ENCODE measurements at places on chromosomes 16 and 17.

- H3K4me1 ChIP-seq = peaks cover 33% of the 10 kb centered on the region
- no peaks in the 10 kb centered on the region for H3K36me3 ChIP-seq
- peak overlapping the region; percentile 91 for H3K4me3 ChIP-seq
- DNase-seq = no peak
Observed at GRCh38 chr16:2753733-2754020, 1.2 kb downstream of the SRRM2 start.

GRCh38 chr17:58333736-58334207 lies 5.2 kb upstream of the TSPOAP1 start:
- H3K27ac ChIP-seq = no peak overlapping the region
- no peak overlapping the region for H3K4me3 ChIP-seq
- peaks cover 32% of the 10 kb centered on the region for H3K4me1 ChIP-seq
- H3K36me3 ChIP-seq = no peaks in the 10 kb centered on the region
- DNase-seq = no peak

GRCh38 chr17:10737736-10738135 lies 7.9 kb upstream of the TMEM220 start:
- no peaks in the 10 kb centered on the region for H3K36me3 ChIP-seq
- peaks cover 7% of the 10 kb centered on the region for H3K27me3 ChIP-seq
- H3K4me3 ChIP-seq = no peak overlapping the region
- no peak overlapping the region for H3K27ac ChIP-seq

GRCh38 chr17:80899402-80900268 lies 92.0 kb upstream of the CHMP6 start:
- peaks cover 5% of the 10 kb centered on the region for H3K27me3 ChIP-seq
- no peak overlapping the region for H3K4me3 ChIP-seq
- no peaks in the 10 kb centered on the region for H3K36me3 ChIP-seq
- no peak overlapping the region for H3K27ac ChIP-seq

DNA sequence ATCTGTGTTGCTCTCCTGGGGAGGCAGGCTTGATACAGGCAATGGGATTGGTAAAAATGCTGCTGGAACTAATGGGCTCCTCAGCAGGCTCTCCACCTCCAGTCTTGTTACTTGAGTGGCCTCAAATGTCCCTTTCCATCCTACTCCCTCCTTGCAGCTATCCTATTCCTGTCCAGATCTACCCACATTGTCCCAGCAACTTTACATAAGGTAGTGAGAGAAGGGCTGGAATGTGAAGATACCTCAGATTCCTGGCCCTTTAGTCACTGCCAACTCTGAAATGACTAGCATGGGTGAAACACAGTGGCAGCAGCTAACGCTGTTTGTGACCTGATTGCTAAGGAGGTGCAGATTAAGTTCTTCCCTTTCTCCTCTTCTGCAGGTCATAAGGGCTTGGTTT lies 210.1 kb upstream of the HS3ST4 start:
- no peaks in the 10 kb centered on the region for H3K27me3 ChIP-seq
- H3K4me3 ChIP-seq = no peak overlapping the region
- H3K27ac ChIP-seq = no peak overlapping the region
- no peak for DNase-seq
- peaks cover 2% of the 10 kb centered on the region for H3K4me1 ChIP-seq

GRCh38 chr17:67635681-67636080 lies 82.1 kb upstream of the NOL11 start:
- H3K4me3 ChIP-seq = no peak overlapping the region
- peaks cover 16% of the 10 kb centered on the region for H3K4me1 ChIP-seq
- H3K27ac ChIP-seq = no peak overlapping the region
- H3K36me3 ChIP-seq = no peaks in the 10 kb centered on the region
- H3K27me3 ChIP-seq = peaks cover 6% of the 10 kb centered on the region

GRCh38 chr17:49629447-49629846 lies 48.5 kb downstream of the SPOP start:
- no peak for DNase-seq
- H3K4me1 ChIP-seq = peaks cover 20% of the 10 kb centered on the region
- H3K4me3 ChIP-seq = no peak overlapping the region
- no peaks in the 10 kb centered on the region for H3K27me3 ChIP-seq
- no peak overlapping the region for H3K27ac ChIP-seq

DNA sequence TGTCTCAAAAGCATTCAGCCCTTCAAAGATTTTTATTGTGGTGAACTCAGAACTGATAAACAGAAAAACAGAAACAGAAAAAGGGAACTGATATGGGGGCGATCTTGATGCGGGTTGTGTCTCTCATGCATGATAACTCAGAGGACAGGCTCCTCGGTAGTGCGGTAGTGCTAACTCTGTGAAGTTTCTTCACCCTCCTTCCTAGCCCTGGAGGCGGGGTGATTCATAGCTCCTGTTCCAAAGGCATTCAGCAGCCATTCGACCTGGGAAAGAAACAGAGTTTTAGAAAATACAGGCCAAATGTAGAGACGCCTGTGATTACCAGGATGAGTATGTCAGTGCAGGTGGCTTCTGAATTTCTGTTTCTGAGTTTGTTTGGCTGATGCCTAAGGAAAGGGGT lies 5.5 kb upstream of the MAF start:
- H3K4me3 ChIP-seq = no peak overlapping the region
- no peak for DNase-seq
- H3K4me1 ChIP-seq = no peaks in the 10 kb centered on the region
- peaks cover 5% of the 10 kb centered on the region for H3K27me3 ChIP-seq
- H3K27ac ChIP-seq = no peak overlapping the region

- H3K4me1 ChIP-seq = peaks cover 4% of the 10 kb centered on the region
- no peak for DNase-seq
- H3K4me3 ChIP-seq = no peak overlapping the region
Observed at GRCh38 chr16:86791287-86792035, 213.1 kb downstream of the FOXL1 start.

DNA sequence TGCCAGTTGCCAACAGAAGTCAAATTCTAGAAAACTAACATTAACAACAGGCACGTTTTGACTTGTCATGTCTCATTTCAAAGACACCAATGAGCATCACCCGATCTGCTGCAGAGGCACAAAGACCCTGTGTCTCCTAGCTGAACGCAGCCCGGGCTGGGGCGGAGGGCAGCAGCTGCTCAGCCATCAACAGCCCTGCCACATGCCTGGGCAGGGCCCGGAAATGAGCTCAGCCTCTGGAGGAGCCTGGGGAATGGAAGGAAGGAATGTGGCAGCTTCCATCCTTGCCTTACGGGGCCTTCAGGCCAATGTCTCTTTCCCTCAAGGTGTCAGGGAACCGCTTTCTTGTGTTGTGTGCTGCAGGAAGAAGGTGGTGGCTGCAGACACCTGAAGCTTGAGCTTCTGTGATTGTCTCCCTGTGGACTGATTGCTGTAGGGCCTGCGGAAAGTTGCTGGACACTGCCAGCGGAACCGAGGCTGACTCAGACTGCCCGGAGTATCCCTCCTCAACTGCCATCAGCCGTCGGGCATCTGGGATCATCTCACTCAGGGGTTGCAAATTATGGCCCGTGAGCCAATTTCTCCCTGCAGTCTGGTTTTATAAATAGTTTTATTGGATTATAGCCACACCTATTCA lies 7.3 kb downstream of the CDH13 start:
- peaks cover 8% of the 10 kb centered on the region for H3K27me3 ChIP-seq
- no peak overlapping the region for H3K4me3 ChIP-seq
- peak overlapping the region; percentile 49 for H3K27ac ChIP-seq
- H3K36me3 ChIP-seq = no peaks in the 10 kb centered on the region
- H3K4me1 ChIP-seq = peaks cover 38% of the 10 kb centered on the region
- peak; percentile 72 for DNase-seq

- H3K4me3 ChIP-seq = no peak overlapping the region
- no peak overlapping the region for H3K27ac ChIP-seq
- H3K27me3 ChIP-seq = peaks cover 20% of the 10 kb centered on the region
- peaks cover 18% of the 10 kb centered on the region for H3K4me1 ChIP-seq
- no peaks in the 10 kb centered on the region for H3K36me3 ChIP-seq
Observed at GRCh38 chr17:2684549-2684948, 27.0 kb downstream of the CLUH start.

DNA sequence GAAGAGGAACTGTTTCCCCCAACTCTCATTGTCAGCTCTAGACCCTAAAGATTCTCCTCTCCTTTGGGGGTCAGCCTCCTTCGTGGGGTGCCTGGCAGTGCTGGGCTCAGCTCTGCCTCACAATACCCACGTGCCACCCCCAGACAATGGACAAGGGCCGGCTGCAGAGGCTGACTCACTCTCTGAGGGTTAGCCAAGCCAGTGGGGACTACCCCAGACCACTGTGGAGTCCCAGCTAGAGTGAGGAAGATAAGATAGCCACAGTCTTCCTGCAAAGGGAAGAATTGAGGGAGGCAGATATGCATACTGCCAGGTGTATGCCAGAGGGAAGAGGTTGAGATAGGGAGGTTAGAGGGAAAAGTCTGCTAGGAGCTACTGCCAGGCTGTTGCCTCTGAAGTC lies 13.5 kb upstream of the MTMR4 start:
- no peak overlapping the region for H3K4me3 ChIP-seq
- no peak overlapping the region for H3K27ac ChIP-seq
- peaks cover 10% of the 10 kb centered on the region for H3K4me1 ChIP-seq
- no peak for DNase-seq

DNA sequence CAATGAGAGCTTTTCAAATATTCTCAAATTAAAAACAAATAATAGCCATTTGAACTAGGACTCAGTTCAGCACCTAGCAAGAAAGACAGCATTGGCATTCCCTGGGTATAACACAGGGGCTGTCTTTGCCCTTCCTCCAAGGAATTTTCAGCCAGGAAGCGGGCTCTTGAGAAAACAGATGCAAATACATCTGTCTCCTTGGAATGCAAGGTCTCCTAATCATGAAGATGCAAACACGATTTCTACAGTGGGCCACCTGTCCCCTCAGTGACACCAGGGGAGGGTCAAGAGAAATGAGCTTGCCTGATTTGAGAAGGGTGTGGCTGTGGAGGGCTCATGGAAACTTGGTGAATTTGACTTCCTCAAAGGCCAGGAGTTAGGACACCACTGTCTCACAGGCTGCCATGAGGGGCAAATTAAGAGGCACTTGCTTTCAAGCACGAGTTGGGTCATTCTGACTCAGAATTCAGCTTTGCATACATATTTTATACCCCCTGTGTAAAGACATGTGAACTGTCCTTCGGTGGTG lies 24.5 kb upstream of the SUPT4H1 start:
- DNase-seq = no peak
- H3K4me3 ChIP-seq = no peak overlapping the region
- H3K27ac ChIP-seq = no peak overlapping the region
- peaks cover 10% of the 10 kb centered on the region for H3K4me1 ChIP-seq
- H3K36me3 ChIP-seq = no peaks in the 10 kb centered on the region
- no peaks in the 10 kb centered on the region for H3K27me3 ChIP-seq

DNA sequence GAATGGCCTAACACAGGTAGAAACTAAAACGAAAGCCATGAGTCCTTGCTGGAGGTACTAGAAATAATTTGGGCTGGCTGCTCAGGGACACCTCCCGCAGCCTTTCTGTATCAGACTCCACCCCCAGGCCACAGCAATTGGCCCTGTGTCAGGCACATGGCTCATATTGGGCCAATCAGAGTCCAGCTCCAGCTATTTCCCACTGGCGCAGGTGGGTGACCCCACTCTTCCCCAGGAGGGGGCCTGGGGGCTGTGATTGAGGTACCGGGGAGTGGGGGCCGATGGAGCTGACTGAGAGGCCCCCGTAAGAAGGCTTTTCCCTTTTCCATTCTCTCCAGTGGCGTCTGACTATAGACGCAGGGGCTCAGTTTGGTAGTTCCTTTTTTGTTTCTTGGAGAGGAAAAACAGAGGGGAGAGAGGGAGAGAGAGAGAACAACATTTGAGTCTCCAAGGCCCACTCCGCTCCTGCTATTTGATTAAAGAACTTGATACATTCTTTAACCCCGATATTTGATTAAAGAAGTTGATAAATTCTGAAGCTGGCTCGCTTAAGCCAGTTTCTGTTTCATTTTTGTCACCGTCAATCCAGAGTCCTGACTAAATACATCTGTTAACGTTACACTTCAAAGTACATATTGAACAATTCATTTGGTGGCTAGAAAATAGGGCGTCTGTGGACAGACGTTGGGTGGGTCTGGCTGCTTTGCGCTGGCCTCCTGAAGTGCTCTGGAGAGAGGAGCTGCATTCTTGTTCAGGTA lies 26.3 kb downstream of the FOXL1 start:
- H3K27ac ChIP-seq = no peak overlapping the region
- no peak overlapping the region for H3K4me3 ChIP-seq
- H3K4me1 ChIP-seq = peaks cover 5% of the 10 kb centered on the region
- DNase-seq = no peak

GRCh38 chr16:49281843-49282642 lies 405 bp upstream of the CBLN1 start:
- no peaks in the 10 kb centered on the region for H3K36me3 ChIP-seq
- H3K27me3 ChIP-seq = peaks cover 29% of the 10 kb centered on the region
- peak; percentile 98 for DNase-seq
- peak overlapping the region; percentile 88 for H3K4me3 ChIP-seq

- H3K4me1 ChIP-seq = peaks cover 37% of the 10 kb centered on the region
- no peaks in the 10 kb centered on the region for H3K36me3 ChIP-seq
- peak overlapping the region; percentile 64 for H3K27ac ChIP-seq
- H3K27me3 ChIP-seq = peaks cover 15% of the 10 kb centered on the region
- no peak for DNase-seq
Observed at GRCh38 chr17:41775394-41776226, 10.9 kb downstream of the JUP start.

DNA sequence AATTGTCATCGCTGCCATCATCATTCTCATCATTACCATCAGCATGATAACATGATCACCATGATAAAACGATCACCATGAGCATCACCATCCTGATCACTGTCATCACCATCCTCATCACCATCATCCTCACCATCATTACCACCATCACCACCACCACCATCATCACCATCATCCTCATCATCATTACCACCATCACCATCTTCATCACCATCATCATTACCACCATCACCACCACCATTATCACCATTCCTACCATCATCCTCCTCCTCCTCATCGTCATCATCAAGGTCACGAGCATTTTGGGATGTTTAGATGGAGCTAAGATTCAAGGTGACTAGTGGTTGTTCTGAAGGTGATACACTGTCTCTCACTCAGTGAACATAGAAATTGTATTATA lies 221.0 kb downstream of the FOXL1 start:
- H3K27me3 ChIP-seq = peaks cover 3% of the 10 kb centered on the region
- DNase-seq = no peak

DNA sequence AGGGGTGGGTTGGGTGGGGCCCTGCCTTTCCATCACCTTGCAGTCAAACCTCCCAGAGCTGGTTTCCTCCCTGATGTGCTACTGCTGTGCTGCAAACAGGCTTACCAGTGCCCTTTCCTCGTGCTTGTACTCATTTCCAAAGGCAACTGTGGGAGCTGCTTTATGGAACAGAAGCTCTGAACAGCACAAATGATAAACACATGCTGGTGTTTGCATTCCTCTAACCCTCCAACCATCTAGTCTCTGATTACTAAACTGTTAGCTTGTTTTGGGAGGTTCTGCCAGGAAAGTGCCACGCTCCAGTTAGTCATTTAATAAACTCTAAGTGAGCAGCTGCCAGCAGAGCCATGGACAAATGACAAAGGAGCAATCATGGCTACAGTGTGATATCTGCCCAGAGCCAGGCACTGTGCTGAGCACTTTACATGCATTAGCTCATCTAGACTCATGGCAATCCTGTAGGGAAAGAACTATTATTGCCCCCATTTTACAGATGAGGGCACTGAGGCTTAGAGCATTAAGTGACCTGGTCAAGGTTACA lies 110.4 kb downstream of the VAT1L start:
- no peak for DNase-seq
- H3K36me3 ChIP-seq = peaks cover 4% of the 10 kb centered on the region
- no peak overlapping the region for H3K4me3 ChIP-seq
- no peak overlapping the region for H3K27ac ChIP-seq

GRCh38 chr17:58329810-58330537 lies 1.4 kb upstream of the TSPOAP1 start:
- DNase-seq = no peak
- peaks cover 18% of the 10 kb centered on the region for H3K27me3 ChIP-seq
- H3K4me3 ChIP-seq = peak overlapping the region; percentile 88
- H3K27ac ChIP-seq = peak overlapping the region; percentile 98
- H3K36me3 ChIP-seq = no peaks in the 10 kb centered on the region
- H3K4me1 ChIP-seq = peaks cover 38% of the 10 kb centered on the region
